Diencephalon (tissue), 1 donor: ENCODE measurements at places on chromosomes 2 and 18. TPM values are rescaled to one million over a fixed set of nuclear protein-coding genes. Genes with fewer than 3 reads are reported as not detected.

The INPP5D gene
- 6.5 TPM for total RNA-seq

The REG3A gene
- not detected for total RNA-seq

The INHBB gene
- total RNA-seq: 11.3 TPM

The GPR55 gene
- not detected for total RNA-seq

The MAP2 gene
- 911 TPM for total RNA-seq

The CENPO gene
- total RNA-seq: 17.1 TPM

The TEX44 gene
- not detected for total RNA-seq

The ANKRD62 gene
- total RNA-seq: 0.23 TPM

The FAM110C gene
- total RNA-seq: 2.3 TPM

The FOSL2 gene
- total RNA-seq: 10.6 TPM

The ITPRIPL1 gene
- total RNA-seq: 1.6 TPM

The GRB14 gene
- 12.5 TPM for total RNA-seq

The ABI2 gene
- total RNA-seq: 155 TPM

The HOXD3 gene
- not detected for total RNA-seq

The GAL3ST2 gene
- total RNA-seq: 0.69 TPM

The FAM228B gene
- 79.1 TPM for total RNA-seq

The ZNF396 gene
- total RNA-seq: 5.8 TPM

The CTNNA2 gene
- total RNA-seq: 291 TPM

The CCDC150 gene
- 9.2 TPM for total RNA-seq

The CFC1 gene
- total RNA-seq: 9.2 TPM

The FAM124B gene
- total RNA-seq: 11.5 TPM

The PARD6G gene
- total RNA-seq: 7.6 TPM

The EPHA4 gene
- 190 TPM for total RNA-seq

The ACKR3 gene
- total RNA-seq: 12.7 TPM

The TET3 gene
- 18.9 TPM for total RNA-seq

The EVA1A gene
- not detected for total RNA-seq

The ZNF638 gene
- 283 TPM for total RNA-seq

The CACNB4 gene
- 67.8 TPM for total RNA-seq

The KCNK3 gene
- total RNA-seq: 10.1 TPM

The PDE1A gene
- total RNA-seq: 34.4 TPM

The SERPINB11 gene
- total RNA-seq: not detected

The GKN2 gene
- not detected for total RNA-seq

The AQP12B gene
- not detected for total RNA-seq

The SERPINE2 gene
- 73.6 TPM for total RNA-seq

The POU3F3 gene
- total RNA-seq: 87.0 TPM

The CDK15 gene
- total RNA-seq: 0.92 TPM

The MC2R gene
- total RNA-seq: not detected

The DSEL gene
- 61.1 TPM for total RNA-seq
